Activated naive CD4-positive, alpha-beta T cell (primary cell): ENCODE measurements at places on chromosomes 3 and 15.

GRCh38 chr3:127728417-127729015 lies 55.8 kb downstream of the ABTB1 start:
- DNase-seq, result no peak

DNA sequence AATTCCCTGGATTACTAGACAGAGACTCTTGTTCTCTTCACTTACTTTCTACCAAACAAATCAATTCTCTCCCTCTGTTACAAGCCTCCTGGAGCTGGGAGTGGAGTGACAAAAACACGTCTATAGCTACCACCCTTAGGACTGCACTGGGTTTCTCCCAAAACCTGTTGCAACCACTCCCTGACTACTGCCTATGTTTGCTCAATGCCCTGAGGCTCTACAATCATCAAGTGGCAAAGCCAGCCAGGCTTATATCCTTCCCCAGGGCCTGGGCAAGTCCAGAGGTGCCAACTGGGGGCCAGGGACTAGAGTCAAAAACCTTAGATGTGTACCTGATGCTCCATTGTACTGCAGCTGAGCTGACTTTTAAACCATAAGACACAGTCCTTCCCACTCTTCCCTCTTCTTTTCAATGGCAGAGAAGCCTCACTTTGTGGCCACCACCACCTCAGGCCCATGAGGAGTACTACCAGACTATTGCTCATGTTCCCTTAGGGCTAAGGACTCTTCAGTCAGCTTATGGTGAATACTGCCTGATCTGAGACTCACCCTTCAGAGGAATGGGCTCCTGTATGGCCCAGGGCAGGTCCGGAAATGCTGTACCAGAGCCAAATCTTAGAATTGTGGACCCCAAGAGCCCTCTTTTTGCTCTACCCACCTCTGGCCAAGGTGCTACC lies 125.4 kb upstream of the PLCL2 start:
- no peak for DNase-seq

GRCh38 chr15:72288796-72289596 lies 16.6 kb upstream of the PARP6 start:
- no peak for DNase-seq

GRCh38 chr3:157182879-157183278 lies 22.9 kb upstream of the CCNL1 start:
- DNase-seq, result no peak

DNA sequence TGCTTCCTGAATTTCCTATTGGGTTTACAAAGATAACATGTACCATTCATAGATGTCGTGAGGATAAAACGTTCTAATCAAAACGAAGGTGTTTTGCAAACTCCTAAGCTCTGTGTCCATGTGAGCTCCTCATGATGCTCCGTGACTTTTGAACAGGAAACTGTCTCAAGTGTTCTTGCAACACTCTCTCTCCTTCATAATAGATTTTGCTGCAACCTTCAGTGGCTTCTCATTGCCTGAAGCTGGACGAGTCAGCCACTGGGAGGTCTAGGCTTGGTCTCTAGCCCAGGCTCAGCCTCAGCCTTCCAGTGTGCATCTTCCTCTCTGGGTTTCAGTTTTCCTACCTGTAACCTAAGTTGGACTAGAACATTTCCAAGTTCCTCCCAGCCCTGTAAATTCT lies 18.7 kb upstream of the BCL2A1 start:
- no peak for DNase-seq

GRCh38 chr3:183392186-183393034 lies 36.0 kb downstream of the MCF2L2 start:
- DNase-seq, result no peak

GRCh38 chr15:99413955-99414754 lies 151.6 kb upstream of the MEF2A start:
- DNase-seq, result no peak

DNA sequence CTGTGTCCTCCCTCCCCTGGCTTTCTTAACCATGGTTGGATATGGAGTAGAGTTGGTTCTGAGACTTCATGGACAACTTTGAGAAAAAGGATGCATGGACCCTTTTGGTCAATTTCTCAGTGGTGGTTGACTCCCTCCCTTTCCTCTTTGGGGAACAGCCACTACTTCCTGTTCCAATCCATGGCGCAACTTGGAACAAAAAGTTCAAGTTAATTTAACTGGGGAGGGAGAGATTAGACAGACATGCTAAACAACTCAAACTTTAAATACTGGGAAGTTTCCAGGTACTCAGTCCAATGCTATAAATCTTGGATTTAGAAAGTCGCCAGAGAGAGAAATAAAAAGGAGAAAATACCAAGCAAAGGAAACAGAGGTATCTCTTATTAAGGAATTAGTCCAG lies 202.2 kb downstream of the PDZRN3 start:
- DNase-seq, result no peak

DNA sequence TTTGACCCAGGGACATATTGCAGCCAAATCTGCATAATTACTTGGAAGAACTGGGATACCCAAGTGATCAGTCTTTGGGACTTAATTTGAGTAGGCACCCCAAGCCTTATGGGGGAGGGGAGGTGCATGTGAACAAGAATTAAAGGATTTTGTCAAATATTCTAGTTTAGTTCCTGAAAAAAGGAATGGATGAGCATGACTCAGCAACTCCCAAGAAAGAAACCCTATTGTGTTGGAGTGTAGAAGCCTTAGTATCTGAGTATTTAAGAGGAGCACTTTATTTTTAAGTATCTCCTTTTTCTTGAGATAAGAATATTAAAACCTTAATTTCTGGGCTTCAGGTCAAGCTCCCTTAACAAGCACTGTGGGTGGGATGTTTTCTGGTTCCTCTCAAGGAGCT lies 222.4 kb downstream of the CD47 start:
- no peak for DNase-seq

- no peak for DNase-seq
Observed at GRCh38 chr3:66644549-66644948, 143.7 kb upstream of the LRIG1 start.

DNA sequence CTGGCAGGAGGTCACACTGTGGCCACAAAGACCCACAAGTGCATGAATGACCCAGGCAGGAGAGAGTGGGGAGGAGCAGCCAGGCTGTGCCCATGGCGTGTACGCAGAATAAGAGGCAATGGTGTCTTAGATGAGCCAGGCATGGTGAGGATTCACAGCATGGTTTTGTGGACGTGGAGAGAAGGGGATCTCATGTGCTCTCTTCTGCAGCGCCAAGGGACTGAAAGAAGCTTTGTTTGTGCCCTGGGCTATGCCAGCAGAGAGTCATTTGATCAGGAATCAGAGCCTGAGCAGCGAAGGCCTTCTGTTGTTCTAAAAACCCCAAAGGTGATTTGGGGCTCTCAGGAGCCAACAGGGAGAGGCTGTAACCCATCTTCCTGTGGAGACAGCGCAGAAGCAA lies 18.7 kb upstream of the RPP14 start:
- DNase-seq, result no peak
